ENCODE measurements at places on chromosomes 6 and 20.

DNA sequence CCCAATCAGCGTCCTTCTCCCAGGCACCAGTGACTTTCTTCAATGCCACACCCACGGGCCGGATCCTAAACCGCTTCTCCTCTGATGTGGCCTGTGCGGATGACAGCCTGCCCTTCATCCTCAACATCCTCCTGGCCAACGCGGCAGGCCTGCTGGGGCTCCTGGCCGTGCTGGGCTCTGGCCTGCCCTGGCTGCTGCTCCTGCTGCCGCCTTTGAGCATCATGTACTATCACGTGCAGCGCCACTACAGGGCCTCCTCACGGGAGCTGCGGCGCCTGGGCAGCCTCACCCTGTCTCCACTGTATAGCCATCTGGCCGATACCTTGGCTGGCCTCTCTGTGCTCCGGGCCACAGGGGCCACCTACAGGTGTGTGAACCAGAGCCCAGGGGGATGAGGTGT lies 9.8 kb downstream of the DLK2 start:
- no peak for DNase-seq

DNA sequence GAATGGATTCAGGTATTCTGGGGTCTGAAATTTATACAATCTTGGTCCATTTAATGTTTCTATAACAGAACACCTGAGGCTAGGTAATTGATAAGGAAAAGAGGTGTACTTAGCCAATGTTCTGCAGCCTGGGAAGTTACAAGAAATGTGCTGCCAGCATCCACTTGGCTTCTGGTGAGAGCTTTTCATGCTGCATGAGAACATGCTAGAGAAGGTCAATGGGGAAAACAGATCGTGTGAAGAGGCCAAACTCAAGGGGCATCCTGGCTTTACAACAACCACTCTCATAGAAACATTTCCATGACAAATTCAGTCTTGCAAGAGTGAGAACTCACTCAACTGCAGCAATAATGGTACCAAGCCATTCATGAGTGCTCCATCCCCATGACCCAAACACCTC lies 16.8 kb downstream of the IL22RA2 start:
- no peak for DNase-seq

GRCh38 chr20:38725148-38725901 lies 1.0 kb downstream of the SLC32A1 start:
- no peak for DNase-seq

DNA sequence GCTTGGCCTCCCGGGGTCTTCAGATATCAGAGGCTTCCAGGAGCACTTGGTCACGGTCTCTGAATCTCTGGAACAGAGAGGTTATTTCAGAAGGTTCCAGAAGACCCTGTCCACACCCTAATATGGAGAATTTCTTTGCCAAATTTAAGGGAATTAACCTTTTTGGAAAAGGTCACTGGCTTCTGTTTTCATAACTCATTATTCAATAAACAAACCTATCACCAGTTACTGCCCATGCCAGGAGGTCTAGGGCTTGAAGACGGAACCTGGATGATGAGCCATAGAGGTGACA lies 507 bp upstream of the CST4 start:
- DNase-seq, result no peak

GRCh38 chr6:110524305-110524704 lies 47.9 kb upstream of the SLC22A16 start:
- no peak for DNase-seq

All from astrocyte of the spinal cord (primary cell).